ENCODE measurements at places on chromosomes 7 and 10.
A peak's percentile ranks its signal among the peaks of the same experiment; 100 is the strongest.

DNA sequence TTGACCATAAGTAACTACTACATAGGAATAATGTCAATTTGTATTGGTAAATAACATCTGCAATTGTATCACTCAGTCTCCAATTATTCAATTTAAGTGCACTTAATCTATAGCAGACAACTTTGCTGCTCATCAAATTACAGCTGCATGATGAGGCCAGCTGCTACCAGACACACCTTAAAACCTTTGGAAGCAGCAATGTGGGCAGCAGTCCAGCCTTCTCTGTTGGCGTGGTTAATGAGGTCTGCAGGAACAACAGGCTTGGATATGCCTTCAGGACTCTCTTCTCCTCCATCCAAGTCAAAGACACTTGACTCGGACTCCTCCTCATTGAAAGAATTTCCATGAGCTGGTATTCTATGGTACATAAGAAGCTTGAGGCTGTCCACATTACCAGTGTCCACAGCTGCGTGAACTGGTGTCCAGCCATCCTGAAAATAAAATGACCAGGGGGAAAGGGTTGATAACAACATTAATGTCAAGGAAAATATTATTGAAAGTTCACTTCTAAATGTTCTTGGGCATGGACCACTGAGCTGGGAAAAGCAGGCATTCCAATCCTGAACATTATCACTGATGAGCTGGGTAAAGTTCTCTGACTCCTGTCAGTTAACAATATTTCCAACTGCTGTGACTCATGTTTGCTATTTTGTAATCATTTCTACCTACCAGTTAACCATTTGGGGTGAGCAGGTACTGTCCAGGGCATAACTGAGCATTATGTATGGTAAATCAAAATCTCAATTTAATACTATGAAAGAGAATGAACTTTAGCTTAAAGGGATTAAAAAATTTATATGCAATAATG lies 95.7 kb downstream of the CTTNBP2 start:
- no peak for DNase-seq

DNA sequence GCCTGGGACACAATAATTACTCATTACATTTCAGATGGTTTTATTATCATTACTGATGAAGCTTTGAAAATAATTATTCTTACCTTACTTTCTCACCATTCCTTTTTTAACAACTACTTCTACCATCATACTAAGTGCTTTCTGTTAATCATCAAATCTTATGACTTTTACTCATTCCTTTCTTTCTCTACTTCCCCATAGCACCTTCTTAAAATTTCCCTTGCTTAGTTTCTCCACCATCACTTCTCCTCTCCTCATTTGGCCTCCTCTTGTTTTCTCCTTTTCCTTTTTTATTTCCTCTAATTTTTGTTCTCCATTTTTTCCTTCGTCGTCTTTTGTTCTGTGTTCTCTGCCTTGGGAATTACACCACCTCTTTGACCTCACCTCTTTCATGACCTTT lies 303.2 kb upstream of the KAT6B start:
- no peak for DNase-seq

GRCh38 chr10:30116041-30116491 lies 56.7 kb upstream of the JCAD start:
- DNase-seq = no peak

- no peak for DNase-seq
Measured at GRCh38 chr10:132834891-132835847, 49.2 kb upstream of the NKX6-2 start.

- DNase-seq = no peak
Measured at GRCh38 chr7:128164955-128165670, 76.0 kb upstream of the LEP start.

GRCh38 chr7:1700086-1700485 lies 30.0 kb downstream of the ELFN1 start:
- DNase-seq = no peak

- DNase-seq = no peak
Measured at GRCh38 chr7:46738796-46739195, 817.7 kb upstream of the IGFBP3 start.

DNA sequence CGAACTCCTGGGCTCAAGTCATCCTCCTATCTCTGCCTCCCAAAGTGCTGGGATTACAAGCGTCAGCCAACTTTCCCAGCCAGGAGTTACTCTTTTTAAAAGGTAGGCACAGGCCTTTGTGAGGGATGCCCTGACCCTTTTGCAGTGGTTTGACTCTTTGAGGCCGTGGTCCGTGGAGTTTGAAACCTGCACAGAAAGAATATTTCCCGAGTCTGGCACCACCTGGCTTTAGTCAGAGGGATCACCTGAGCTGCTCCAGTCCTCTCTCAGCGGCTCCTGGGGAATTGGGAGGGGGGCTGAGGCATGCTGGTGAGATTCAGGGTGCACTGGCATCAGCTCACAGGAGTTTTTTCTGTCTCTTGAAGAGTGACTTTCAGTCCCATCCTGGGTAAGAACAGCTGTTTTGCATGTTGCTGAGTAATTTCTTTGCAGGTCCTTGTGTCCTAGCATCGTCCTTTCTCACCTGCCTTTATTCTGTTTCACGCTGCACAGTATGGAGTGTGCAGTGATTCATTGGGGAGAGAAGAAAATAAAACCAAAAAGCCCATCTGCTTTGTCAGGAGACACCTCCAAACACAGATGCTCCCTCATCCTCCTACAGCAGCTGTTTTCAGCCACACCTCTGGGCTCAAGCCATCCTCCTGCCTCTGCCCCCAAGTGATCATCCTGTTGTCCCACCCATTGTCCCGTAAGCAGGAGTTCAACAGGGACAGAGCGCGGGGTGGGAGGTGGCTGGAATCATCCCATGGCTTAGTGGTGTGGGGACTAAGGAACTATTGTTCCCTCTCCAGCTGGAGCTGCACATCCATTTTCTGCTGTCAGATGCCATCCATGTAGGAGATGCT lies 284.7 kb downstream of the CAMK1D start:
- no peak for DNase-seq

GRCh38 chr7:114415064-114415989 lies 712 bp downstream of the FOXP2 start:
- DNase-seq = no peak

- DNase-seq = no peak
Measured at GRCh38 chr10:128110339-128110738, 15.9 kb downstream of the MKI67 start.

GRCh38 chr10:26486304-26486703 lies 48.2 kb downstream of the APBB1IP start:
- peak; percentile 88 for DNase-seq

DNA sequence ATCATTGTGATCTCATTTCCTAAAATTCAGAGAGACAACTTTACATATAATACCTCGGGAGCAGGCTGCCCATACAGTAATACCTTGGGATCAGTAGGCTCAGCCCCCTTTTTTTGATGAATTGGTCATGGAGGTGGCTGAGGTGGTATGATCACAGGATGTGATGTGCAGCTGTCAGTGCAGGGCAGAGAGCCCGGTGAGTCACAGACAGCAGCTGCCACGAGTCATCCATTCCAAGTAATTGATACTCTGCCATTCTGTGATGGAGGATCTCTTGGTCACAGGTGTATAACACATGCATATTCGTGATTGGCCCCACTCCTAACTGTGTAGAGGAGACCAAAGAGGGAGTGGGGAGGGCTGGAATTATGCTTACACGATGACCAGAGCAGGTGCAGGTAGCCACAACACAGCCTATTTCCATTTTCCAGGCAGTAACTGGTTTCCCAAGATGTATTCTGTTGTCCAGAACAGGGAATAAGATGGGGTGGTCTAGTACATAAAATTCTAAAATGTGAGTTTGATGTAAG lies 14.1 kb downstream of the NRCAM start:
- peak; percentile 33 for DNase-seq

- no peak for DNase-seq
Measured at GRCh38 chr10:57743711-57744110, 524.0 kb downstream of the IPMK start.

DNA sequence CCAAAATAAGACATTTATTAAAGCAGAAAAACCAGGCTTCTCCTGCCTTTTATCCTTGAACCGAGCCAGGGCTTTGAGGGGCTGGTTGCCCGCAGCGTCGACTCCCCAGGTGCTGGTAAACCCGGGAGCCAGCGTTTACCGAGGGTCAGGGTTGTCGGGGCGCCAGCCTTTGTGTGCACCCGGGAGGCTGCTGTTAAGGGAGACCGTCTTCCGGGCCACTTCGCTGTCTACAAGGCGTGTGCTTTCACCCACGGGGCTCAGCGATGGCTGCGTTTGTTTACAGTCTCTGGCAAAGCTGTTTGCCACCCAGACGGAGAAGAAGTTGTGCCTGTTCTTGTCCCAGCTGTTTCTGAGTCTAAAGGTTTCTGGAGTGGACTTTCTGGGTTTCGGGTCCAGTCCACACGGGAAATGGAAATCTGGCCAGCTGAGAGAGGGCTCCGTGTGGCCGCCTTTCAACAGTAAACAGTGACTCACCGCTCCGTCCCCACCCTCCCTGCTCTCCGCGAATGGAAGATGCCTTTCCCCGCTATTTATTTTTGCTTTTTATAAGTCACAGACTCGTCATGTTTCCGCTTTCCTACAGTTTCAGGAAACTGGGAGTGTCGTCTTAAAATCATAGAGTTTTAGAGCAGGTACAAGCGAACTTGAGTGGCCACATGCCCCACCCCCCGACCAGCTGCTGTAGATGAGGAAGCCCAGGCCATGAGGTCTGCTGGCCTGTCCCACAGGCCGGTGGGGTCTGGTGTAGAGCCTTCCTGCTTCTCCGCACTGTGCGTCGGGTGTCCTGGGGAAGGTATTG lies 2.2 kb downstream of the MAFK start:
- DNase-seq = peak; percentile 86
